ENCODE measurements at places on chromosomes 13 and 19.

GRCh38 chr19:18896421-18896841 lies 473 bp upstream of the CERS1 start:
- DNase-seq: no peak

GRCh38 chr13:41458187-41458760 lies 924 bp downstream of the RGCC start:
- no peak for DNase-seq

- no peak for DNase-seq
Measured at GRCh38 chr13:34808649-34809048, 133.4 kb upstream of the NBEA start.

DNA sequence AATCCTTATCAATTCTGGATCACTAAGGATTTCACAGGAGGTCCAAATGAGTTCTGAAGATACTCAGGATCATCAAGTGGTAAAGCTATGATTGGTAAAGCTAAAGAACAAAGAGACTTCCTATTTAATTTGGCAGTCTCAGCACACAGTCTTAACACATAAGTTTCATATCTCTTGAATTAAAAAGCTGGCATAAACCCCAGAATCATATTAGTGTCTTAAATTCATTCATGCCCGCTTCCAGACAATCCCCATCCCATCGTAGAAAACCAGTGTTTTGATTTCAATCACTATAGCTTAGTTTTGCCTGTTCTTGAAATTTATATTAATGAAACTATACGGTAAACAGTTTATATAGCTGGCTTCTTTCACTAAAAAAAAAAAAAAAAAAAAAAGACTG lies 278.7 kb downstream of the DIAPH3 start:
- no peak for DNase-seq

GRCh38 chr13:26219726-26220125 lies 2.4 kb downstream of the RNF6 start:
- no peak for DNase-seq

- DNase-seq: no peak
Measured at GRCh38 chr13:23460921-23461320, 27.4 kb upstream of the SACS start.

- DNase-seq: no peak
Measured at GRCh38 chr13:29583073-29583785, 12.3 kb downstream of the SLC7A1 start.

DNA sequence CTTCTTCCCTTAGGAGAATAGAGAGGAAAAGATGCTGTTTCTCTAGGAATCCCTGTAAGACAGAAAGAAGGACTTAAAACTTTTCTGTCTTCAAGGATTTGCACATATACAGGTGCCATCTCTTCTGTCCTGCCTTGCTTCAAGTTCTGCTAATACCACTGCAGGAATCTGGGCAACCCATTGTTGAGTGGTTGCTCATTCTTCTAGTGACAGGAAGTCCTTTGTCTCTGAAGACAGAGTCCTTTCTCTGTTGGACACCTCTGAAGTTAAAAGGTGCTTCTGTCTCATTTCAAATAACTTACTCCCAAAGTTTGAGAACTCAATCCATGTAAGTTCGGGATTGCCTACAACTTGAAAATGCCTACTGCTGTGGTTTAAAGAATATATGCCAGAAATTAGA lies 114.4 kb upstream of the TMTC4 start:
- DNase-seq: no peak

- peak; percentile 64 for DNase-seq
Measured at GRCh38 chr13:30744056-30744680, 8.8 kb downstream of the ALOX5AP start.

- DNase-seq: no peak
Measured at GRCh38 chr13:41315443-41316047, 4.5 kb downstream of the NAA16 start.

GRCh38 chr13:107884564-107884963 lies 330.8 kb downstream of the LIG4 start:
- no peak for DNase-seq

DNA sequence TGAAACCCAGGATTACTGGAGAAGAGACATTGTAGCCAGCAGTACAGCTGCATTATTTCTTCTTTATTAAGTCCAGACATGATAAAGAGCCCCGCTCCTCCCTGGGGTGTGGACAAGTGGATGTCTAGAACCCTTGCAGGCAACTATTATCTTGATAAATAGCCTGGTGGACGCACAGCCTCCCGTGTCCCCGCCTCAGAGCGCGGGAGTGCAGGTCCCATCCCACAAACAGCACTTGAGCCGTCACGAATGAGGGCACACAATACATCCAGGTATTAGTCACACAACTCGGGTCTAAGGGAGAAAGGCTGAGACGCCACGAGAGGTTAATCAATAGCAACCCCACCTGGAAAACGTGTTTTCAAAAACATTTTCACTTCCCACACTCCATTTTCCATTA lies 213.2 kb upstream of the SOX1 start:
- DNase-seq: no peak

All from stimulated activated CD8-positive, alpha-beta memory T cell treated with anti-CD3 and anti-CD28 coated beads, Interleukin-7, amount 100 ng/mL, for 48 hours (primary cell).